Adipocyte (in vitro differentiated cells): ENCODE measurements at places on chromosomes 11 and 22.

- DNase-seq = peak; percentile 79
Measured at GRCh38 chr11:3169255-3170043, 4.3 kb upstream of the OSBPL5 start.

DNA sequence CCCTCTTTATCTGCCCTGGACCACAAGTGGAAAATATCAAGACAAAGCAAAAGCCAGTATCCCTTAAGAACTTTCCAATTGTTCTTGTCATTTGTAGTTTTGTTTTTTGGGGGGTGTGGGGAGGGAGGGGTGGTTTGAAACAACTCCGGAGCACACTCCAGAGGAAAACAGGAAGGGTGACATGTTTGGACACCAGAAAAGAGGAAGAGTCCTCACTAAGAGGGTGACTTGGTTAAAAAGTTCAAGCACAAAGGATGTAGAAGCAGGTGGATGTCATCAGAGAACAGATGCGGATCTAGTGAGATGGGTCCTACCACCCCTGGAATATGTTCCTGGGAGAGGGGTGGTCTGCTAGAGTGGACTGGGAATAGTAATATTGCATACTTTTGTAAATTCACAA, 25.8 kb downstream of the ADAMTS8 start:
- DNase-seq = no peak

DNA sequence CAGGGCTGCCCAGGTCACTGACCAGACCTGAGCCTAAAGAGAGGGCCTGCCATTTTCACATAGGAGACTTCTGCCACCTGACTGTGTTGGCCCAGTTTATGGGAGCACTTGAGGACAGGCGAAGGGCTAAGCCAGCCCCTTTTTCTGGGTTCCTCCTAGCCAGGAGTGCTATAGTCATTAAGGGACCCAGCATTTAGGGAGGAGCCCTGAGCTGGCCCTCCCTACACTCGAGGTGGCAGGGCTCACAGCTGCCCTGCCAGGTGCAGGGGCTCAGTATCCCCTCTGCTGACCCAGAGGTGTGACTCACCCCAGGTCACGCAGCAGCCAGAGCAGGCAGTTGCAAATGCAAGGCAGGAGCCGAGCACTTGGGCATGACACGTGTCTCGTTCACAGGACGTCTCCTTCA, 86.3 kb upstream of the CRYBB3 start:
- no peak for DNase-seq

GRCh38 chr22:38104084-38104483, 6.4 kb downstream of the BAIAP2L2 start:
- DNase-seq = no peak

GRCh38 chr11:35629914-35630313, 11.7 kb downstream of the FJX1 start:
- DNase-seq = peak; percentile 93

GRCh38 chr11:60493454-60493853, 876 bp downstream of the MS4A12 start:
- DNase-seq = no peak

DNA sequence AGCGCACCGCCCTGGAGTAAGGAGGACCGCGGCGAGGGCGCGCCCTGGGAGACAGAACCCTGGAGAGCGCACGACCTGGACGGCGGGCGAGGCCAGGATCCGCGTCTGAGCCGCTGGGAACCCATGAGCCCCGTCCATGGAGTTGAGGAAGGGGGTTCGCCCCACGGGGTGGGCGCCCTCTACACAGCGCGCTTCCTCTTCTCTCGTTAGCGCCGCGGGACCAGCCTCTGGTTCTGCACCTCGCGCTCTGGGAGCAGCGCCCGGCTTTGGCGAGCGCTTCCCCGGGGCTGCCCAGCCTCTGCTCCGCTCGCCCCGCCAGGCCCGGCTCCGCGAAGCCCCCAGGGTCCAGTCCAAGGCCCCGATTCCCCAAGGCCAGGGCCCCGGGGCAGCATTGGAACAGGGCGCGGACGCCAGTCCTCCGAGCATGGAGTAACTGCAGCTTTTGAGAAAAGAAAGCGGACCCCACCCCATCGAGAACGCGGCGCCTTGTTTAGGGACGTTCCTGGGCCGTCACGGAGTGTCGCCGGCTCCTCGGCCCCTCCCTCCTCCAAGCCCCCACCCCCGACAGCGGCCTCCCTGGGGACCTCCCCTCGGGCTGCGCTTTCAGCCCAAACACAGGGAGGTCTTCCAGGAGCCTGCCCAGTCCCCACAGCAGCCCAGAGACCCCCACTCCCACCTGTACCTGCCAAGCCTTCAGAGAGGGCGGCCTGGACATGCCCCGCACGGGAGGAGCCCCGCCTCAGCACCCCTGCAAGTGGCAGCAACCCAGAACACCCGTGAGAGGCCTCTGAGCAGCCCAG, 56.2 kb downstream of the BRD1 start:
- no peak for DNase-seq

- DNase-seq = no peak
Measured at GRCh38 chr11:103923451-103923931, 112.9 kb upstream of the DDI1 start.

- DNase-seq = no peak
Measured at GRCh38 chr11:20310137-20310536, 53.4 kb upstream of the HTATIP2 start.

GRCh38 chr11:102226702-102227490, 90.4 kb upstream of the BIRC3 start:
- peak; percentile 69 for DNase-seq

- DNase-seq = no peak
Measured at GRCh38 chr11:47889714-47890441, 41.7 kb upstream of the NUP160 start.

DNA sequence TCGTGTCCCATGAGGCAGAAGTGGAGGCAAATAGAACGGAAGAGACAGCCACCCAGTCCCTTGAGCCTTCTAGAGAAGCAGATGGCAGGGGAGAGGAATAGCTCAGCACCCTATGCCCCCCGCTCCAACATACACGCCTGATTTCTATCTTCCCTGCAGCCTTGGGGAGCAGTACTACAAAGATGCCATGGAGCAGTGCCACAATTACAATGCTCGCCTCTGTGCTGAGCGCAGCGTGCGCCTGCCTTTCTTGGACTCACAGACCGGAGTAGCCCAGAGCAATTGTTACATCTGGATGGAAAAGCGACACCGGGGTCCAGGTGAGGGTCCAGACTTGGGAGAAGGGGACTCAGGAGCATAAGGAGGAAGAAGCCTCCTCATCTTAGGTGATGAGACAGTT, 6.6 kb downstream of the DPF2 start:
- no peak for DNase-seq

GRCh38 chr22:37922191-37922590, 16.1 kb downstream of the MICALL1 start:
- no peak for DNase-seq

DNA sequence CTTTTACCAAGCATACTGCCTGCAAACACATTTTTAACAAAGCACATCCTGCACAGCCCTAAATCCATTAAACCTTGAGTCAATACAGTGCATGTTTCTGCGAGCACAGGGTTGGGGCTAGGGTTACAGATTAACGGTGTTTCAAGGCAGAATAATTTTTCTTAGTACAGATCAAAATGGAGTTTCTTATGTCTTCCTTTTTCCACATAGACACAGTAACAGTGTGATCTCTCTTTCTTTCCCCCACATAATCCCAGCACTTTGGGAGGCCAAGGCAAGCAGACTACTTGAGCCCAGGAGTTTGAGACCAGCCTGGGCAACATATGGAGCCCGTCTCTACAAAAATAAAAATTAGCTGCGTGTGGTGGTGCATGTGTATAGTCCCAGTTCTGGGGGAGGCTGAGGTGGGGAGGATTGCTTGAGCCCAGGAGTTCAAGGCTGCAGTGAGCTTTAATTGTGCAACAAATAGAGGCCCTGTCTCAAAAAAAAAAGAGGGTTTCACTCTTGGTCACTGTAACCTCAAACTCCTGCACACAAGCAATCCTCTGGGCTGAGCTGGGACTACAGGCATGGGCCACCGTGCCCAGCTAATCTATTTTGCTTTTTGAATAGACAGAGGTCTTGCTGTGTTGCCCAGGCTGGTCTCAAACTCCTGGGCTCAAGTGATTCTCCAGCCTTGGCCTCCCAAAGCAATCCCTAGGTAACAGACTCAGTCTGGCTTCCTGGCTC, 19.7 kb upstream of the SLC3A2 start:
- no peak for DNase-seq

GRCh38 chr22:28771195-28771791, 1.2 kb upstream of the CCDC117 start:
- DNase-seq = no peak

- no peak for DNase-seq
Measured at GRCh38 chr22:37065180-37065579, 13.6 kb downstream of the KCTD17 start.

DNA sequence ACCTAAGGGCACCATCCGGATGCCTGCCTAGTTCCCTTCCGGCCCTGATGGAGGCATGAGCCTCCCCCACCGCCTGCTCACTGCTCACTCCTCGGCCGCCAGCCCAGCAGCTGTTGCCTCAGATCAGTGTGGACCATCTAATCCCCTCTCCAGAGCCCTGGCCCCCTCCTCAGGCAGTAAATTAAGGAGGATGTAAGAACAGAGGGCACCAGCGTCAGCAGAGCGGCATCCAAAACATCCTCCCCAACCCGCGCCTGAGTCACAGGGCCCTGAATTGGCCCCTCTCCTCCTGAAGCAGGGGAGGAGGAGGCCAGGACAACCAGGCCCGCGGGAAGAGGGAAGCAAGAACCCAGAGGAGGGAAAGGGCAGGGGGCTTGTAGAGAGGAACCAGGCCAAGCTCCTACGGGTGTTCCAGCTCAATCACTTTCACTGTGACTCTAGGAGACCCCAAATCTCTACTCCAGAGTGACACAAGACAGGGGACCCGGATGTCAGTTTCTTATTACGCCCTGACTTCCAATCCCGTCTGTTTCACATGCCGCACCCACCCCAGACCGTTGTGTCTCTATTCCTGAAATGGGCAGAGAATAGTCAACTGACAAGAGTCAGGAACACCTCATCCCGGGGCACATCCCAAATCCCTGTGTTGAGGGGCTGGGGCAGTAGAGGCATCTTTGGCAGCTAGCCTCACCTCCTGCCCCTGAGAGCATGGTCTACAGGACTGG, 31.3 kb upstream of the MYOD1 start:
- DNase-seq = no peak

- DNase-seq = peak; percentile 68
Measured at GRCh38 chr11:62459080-62459479, 40.2 kb downstream of the SCGB1A1 start.

- DNase-seq = no peak
Measured at GRCh38 chr11:18063125-18063524, 17.1 kb upstream of the TPH1 start.

GRCh38 chr11:64801561-64802369, 1.2 kb downstream of the MAP4K2 start:
- DNase-seq = no peak

GRCh38 chr11:1103401-1104360, 29.0 kb downstream of the MUC2 start:
- no peak for DNase-seq

DNA sequence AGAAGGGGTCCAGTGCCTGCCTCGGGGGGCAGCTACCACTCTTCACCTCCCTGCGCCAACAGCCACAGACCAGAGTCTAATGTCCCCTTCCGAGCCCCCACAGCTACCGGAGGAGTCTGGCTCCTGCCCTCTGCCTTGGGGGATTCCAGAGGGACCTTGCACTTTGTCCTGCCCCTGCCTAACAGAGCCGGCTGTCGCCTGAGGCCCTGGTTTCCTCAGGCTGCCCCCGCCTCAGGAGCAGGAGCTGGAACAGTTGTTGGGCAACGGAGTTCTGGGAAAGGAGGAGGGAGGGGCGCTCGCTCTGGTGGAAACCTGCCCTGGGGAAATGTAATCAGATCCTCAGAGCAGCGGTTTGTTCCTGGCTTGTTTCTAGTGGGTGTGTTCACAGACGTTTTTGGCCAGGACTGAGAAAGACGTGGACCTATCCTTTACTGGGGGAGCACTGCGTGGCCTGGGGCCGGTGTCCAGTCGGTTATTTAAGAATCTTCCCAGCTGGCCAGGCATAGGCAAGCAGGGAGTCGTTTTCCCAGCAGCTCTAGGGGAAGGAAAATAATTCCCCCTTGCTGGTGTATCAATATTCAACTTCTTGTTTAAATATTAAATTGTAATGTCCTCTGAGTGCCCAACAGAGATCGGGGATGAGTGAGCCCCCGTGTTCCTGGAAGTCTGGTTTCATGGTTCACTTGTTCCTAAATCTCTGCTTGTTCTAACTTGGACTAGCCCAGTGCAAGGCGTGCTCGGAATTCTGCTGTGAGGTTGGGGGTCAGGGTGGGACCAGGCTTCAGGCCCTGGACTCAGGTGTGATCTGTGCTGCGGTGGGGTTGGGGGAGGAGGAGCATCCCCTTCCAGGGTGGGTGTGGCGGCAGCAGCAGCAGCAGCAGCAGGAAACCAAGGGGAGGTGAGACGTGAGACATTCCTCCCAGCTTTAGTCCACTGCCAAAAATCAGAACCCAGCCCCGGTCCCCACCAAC, 32.1 kb downstream of the A4GALT start:
- peak; percentile 100 for DNase-seq

DNA sequence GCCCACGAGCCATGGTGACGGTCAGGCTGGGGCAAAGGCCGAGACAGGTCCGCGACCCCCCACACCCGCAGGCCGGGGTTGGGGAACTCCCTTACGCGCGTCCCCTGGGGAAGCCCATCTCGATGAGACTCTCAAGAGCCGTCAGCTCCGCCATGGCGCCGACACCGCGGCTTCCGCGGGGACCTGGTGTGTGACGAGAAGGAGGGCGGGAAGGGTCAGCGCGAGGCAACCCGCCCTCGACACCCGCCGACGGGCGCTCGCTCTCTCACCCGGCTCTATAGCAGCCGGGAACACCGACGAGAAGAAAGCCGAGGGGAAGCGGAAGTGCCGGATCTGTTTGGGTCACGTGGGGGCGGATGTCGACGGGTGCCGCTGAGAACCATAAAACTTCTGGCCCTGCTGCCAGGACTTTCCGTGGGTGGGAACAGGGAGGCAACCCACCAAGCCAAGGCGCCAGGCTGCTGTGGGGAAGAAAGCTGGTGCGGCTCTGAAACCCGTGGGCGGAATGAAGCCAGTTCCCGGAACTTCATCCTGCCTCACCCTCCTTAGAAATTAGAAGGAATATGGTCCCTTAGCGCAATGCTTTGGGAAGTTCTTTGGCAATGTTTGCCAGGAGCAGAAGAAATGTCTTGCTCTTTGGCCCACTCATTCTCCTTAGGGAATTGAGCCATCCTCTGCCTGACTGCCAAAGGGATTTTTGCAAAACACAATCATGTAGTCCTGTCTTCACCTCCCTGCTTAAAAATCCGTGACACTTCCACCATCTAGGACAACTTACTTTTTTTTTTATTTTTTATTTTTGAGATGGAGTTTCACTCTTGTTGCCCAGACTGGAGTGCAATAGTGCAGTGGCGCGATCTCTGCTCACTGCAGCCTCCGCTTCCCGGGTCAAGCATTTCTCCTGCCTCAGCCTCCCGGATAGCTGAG, at the start of gene UBXN1:
Gene UBXN1 (minus strand): TSS at position 304 of the 927 bp plus-strand sequence. CDS start 150 bp downstream, at position 154.
- DNase-seq = peak; percentile 94

GRCh38 chr11:84722583-84723108, 904.5 kb downstream of the DLG2 start:
- no peak for DNase-seq

DNA sequence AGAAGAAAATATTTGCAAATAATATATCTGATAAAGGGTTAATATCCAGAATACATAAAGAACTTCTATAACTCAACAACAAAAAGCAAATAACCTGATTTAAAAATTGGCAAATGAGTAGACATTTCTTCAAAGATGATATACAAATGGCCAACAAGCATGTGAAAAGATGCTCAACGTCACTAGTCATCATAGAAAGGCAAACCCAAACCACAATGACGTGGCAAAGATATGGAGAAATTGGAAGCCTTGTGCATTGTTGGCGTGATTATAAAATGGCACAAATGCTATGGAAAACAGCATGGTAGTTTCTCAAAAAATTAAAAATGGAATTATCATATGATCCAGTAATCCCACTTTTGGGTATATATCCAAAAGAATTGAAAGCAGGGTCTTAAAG, 466.3 kb downstream of the TBC1D22A start:
- no peak for DNase-seq

- peak; percentile 26 for DNase-seq
Measured at GRCh38 chr11:61814247-61814957, 2.4 kb downstream of the FADS1 start.
